ENCODE measurements at places on chromosomes 3 and 15. TPM values are rescaled to one million over a fixed set of nuclear protein-coding genes. Genes with fewer than 3 reads are reported as not detected.

NGLY1 gene
- total RNA-seq: 23.1 TPM

GOLGA6D gene
- not detected for total RNA-seq

PARP15 gene
- 0.20 TPM for total RNA-seq

GPR160 gene
- 0.39 TPM for total RNA-seq

EPHA3 gene
- under 0.01 TPM for total RNA-seq

TRIM59 gene
- total RNA-seq: 27.2 TPM

RPL14 gene
- total RNA-seq: 216 TPM

CRELD1 gene
- total RNA-seq: 18.4 TPM

IL5RA gene
- total RNA-seq: not detected

PCSK6 gene
- total RNA-seq: 1.8 TPM

CALML4 gene
- 3.9 TPM for total RNA-seq

MITF gene
- 6.2 TPM for total RNA-seq

SLCO2A1 gene
- total RNA-seq: under 0.01 TPM

FEZF2 gene
- total RNA-seq: not detected

RFTN1 gene
- total RNA-seq: 55.5 TPM

ITIH1 gene
- not detected for total RNA-seq

TRANK1 gene
- total RNA-seq: 11.4 TPM

CNTN6 gene
- total RNA-seq: not detected

SLC2A2 gene
- not detected for total RNA-seq

XCR1 gene
- total RNA-seq: not detected

ZNF106 gene
- total RNA-seq: 77.2 TPM

SPATA12 gene
- total RNA-seq: not detected
